ENCODE measurements at places on chromosomes 12 and 14.

DNA sequence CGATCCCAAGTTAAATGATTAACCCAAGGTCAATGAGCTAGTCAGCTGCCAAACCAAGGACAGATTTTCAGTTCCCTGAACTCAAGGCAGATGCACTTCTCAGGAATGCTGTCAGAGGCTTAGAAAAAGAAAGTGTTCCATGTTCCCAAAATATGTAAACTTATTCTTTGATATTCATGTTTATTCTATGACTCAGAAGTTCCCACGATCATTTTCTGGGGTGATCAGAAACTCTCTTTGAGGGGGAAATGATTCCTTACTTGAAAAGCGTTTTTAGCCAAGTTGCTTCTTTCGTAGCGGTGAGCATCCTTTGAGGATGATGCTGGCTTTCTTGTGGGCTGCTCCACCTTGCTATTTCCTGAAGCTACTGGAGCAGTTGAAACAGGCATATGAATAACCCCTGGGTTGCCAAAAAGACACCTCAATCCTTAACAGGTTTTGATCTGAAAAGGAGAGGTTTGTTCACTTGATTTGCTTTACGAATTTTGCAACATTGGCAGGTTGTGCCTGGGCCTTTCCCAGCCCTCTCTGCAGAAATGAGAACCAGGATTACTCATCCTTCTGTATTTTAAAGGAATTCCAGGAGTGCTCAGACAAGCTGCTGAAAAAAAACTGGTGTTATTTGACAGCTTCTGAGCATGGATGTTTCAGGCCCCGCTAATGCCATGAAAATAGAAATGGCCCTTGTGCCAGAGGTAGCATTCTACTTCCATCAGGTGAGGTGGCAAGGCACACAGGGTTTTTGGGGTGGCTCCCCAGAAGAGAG is 121.4 kb upstream of the HIF1A start:
- DNase-seq, result no peak

DNA sequence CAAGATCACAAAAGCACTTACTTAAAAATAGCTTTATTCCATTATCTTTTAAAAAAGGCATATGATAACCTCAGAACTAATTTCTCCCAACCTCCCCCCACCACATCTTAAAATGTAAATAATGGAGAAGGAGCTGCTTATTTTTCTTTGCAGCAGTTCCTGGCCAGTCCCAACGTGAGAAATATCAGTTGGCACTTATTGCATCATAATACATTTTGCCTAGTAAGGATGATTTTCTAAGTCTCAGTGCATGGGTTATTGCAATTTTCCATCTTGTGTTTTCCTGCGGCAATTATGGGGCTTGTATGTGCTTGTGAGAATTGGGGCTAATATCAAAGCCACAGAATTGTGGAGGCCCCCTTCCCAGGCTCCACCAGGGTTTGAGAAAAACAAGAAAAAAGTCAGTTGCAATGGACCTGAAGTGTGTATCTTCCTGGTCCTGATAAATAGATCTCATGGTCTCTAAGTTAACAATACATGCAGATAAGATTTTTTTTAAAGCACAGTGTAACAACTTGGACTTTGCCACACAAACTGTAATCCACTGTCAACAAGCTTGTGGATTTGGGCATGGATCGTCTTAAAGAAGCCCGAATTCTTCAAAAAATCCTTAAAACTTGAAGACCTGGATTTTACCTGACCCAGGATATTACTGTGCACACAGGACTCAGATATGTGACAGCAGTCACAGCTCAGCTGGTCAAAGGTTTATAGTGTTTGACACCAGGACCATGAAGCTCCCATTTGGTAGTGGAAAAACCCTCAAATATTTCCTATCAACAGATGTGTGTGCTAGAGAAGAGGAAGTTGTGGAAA is 2.8 kb upstream of the WSB2 start:
- no peak for DNase-seq

- DNase-seq, result no peak
These were observed 3.5 kb upstream of the FAR2 start for GRCh38 chr12:29145372-29146170.

DNA sequence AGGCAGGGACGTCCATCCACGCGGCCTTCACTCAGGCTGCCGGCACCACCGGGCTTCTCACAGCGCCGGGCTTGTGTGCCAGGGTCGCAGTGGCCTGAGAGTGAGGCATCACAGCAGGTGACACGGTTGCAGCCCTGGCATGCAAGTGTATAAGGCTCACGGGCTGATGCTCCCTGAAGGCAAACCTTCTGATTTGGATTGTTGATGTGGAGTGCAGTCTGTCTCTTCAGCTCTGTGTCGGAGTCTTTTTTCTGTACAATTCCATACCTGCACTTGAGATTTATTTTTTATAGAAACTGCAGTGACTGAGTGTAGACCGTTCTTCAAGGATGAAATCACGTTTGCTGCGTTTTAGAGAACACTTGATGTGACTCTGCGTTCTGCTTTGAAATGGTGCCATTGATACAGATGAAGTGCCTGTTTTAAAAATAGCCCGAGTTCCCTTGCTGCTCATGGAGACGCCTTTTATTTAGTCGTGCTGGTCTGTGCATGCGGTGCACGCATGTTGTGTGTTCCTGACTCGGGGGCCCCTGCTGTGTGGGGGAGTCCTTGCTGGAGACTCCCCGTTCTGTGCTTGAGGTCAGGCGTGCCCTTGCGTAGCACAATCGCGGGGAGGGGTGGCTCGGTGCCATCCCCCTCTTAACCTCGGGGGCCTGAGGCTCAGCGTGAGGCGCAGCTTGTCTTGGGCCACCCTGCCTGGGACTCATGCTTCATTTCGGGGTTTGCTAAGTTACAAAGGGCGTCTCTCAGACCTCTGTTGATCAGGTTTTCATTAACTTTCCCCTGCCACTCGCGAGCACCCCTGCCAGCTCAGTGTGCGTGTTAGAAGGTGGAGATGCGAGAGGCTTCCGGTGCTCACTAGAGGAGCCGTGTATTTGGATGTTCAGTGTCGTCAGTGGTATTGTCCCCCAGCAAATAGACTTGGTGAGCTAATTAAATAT is 21.6 kb upstream of the AMN start:
- DNase-seq, result no peak

DNA sequence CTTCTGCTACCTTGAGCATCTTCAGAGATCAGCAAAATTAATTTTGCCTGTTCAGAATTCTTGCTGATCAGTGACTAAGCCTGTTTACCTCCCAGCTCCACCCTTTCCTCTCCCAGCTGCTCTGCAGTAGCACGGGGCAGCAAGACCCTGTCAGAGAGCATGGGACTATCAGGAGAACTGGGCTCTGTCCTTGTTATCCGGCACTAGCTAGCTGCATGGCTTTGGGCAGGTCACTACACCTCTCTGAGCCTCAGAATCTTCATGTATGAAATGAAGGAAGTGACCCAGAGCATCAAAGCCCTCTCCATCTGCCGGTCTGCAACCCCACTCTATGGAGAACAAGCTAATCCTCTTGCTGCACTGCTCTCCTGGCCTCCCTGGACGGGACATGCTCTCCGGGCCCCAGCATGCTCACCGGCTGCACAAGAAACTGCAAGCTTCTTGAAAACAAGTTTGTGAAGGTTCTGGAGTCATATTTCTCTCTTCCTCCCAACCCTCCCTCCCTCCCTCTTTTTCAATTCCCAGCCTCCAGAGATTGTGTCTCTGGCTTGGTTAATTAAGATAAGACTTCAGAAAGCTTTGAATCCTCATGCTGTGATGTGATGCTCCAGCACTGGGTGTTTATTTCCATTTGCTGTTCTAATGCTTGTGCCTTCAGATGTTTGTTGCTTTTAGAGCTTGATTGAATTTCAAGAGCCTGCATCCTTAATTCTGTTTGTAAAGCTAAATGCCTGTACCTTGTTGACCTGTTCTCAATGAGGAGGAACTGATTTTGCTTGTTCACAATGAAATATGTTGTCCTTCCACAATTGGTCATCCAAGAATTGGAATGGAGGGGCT is 101.1 kb downstream of the CRACR2A start:
- DNase-seq, result no peak

DNA sequence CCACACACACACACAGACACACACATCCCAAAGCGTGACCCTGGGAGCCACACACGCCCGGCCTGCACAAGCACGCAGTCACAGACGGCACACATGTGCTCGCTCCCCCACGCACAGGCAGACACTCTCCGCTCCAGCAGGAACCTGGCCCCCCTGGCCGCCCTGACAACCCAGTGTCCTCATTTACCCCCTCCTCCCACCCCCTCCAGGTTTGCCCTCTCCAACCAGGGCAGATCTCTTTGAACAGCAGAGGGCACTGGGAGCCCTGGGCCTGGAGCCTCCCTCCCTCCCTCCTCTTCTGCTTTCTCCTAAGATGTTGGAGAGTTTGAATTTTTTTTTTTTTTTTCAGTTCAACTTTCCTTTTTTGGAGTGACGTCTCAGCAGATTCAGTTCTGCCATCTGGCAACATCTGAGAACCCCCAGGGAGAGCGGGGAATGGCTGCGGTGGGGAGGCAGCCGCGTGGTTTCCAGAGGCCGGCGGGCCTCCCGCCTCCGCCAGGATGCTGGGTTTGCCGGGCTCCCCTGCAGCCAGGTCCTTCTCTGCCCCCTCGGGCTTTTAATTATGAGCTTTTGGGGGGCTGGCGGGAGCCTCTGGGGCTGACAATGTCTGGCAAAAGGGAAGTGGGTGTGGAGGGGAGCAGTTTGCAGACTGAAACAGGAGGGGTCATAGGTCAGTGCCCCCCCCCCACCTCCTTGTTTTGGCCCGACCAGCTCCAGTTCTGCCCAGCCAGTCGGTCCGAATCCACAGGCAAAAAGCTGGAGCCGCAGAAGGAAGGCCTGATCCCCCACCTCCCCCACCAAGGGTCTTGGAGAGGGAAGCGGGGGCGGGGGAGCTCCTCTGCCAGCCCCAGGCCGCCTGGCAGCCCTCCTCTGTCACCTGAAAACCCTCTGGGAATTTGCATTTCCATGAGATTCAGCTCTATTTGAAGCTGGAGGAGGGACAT is 1.3 kb upstream of the NCOR2 start:
- DNase-seq, result no peak

DNA sequence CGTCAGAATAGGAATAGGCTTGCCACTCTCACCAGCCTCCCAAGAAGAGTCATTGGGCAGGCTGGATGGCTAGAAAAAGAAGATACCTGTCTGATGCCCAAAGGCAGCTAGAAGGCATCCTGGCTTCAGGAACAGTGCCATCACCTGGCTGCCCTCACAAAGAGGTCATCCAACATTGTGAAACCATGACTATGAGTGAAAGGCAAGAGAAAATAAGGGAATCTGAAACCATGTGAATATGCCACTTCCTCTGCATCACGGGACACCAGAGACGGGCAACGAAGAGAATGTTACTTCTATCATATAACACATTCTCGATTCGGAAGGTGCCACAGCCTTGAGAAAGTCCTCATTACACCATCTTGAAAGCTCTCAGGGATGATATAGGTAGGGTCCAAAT is 182.0 kb downstream of the DAD1 start:
- no peak for DNase-seq

GRCh38 chr12:80217011-80217535 is 117.7 kb downstream of the OTOGL start:
- no peak for DNase-seq

GRCh38 chr12:122097927-122098756 is 19.6 kb downstream of the MLXIP start:
- DNase-seq, result no peak

DNA sequence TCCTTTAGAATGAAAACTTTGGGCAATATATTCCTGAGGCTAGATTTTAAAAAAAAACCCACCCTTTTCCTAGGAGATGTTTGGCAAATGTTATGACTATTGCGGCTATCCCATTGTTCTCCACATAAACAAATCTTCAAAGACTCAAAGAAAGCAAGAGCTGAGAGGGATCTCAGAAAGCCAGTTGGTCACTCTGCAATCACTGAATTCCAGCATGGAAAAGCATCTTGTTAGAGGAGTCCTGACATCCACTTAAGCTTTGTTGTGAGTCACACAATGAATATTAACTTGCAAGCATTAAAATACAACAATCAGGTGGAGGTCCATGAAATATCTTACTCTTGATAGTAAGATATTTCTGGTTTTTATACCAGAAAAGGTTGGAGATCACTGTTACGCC is 11.0 kb upstream of the PTPRB start:
- DNase-seq, result no peak

DNA sequence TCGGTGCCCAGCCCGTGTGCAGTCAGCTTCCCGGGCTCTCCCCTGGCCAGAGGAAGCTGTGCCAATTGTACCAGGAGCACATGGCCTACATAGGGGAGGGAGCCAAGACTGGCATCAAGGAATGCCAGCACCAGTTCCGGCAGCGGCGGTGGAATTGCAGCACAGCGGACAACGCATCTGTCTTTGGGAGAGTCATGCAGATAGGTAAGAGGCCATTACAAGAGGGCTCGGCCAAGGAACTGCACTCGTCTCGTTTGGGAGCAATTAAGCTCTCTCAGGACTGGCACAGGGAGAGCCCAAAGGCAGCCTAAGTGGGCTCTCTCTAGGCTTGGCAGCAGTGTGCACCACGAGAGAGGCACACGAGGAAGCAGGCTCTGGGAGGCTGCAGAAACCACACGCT is 3.7 kb downstream of the WNT5B start:
- no peak for DNase-seq

DNA sequence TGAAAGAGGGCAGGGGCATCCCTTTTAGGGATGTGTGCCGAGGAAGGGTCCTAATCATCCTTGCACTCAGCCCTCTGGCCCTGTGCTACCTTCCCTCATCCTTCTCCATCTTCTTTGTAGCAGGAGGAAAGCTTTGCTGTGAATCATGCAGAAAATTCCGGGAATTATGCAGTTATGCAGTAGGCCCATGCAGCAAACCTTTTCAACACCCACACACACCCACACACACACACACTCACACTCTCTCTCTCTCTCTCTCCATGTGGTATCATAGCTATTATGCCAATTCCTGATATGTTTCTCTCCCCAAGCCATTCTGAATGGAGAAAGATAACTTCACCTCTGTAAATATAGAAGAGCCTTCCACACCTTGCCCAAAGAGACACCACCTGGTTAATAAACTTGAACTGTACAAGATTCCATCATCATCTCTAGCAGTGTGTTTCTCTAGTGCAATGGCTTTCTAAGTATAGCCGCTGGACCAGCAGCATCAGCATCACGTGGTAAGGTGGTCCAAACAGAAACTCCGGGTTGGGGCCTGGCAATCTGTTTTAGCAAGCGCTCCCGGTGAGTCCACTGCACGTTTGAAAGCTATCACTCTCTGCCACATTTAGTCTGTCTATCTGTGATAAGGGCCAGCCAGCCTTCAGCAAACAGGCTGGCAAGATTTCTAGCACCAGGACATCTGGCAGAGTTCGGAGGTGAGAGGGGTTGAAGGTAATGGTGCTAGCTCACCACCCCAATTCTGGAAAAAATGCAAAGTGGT is 57.6 kb downstream of the MDM2 start:
- DNase-seq, result no peak

All from activated gamma-delta T cell (primary cell).